ENCODE measurements at places on chromosomes 16 and 17.

GRCh38 chr17:72175787-72176515, 55.1 kb downstream of the SOX9 start:
- DNase-seq = no peak

GRCh38 chr16:25691519-25692091, at the start of gene HS3ST4:
Gene HS3ST4 (plus strand): TSS chr16:25691959.
- no peak for DNase-seq

DNA sequence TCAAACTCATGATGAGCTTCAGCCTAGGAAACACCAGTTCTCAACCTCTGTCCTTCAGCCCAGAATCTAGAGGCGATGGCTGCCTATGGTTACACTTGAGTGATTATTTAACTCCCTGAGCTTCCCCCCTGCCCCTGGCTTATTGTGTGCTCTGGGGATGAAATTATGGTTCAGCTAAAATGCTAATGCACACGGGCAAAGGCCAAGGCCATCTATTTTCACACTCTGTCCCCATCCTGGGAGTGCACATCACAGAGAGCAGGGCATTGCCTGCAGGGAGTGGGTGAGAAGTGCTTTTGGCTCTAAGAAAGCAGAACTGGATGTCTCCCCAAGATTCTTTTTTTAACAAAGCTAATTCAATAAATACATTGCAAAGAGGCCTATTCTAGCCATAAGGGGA, 21.6 kb upstream of the CACNG5 start:
- no peak for DNase-seq

GRCh38 chr17:62713086-62713881, 85.8 kb downstream of the MRC2 start:
- no peak for DNase-seq

DNA sequence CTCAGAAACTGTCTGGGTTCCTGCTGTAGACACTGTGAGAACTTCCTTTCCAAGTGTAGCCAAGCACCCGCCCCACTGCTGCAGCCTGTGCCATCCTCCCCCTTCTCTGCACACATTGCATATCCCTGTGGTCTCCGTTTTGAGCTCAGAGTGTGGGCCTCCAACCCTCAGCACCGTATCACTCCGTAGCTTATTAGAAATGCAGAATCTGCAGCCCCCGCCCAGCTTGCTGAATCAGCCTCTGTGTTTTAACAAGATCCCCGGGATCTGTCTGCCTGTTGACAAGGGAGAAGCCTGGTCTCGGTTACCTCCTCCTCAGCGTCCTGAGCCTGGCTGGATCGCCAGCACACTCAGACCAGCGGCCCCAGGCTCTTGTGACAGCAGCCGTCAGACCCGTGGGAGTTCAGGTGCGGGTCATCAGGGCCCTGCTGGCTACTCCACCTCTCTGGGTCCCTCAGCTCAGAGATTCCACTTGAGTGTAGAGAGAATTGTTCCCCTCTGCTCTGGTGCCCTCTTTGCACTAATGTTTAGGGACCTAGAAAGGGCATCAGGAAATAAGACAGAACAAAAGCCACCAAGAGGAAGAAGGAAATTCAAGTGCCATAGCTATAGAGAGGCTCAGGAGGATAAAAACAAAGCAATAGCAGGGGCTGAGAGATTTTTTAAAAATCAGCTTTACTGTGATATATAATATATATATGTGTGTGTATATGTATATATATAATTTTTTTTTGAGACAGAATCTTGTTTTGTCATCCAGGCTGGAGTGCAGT, 92.3 kb downstream of the PITPNC1 start:
- peak; percentile 39 for DNase-seq

DNA sequence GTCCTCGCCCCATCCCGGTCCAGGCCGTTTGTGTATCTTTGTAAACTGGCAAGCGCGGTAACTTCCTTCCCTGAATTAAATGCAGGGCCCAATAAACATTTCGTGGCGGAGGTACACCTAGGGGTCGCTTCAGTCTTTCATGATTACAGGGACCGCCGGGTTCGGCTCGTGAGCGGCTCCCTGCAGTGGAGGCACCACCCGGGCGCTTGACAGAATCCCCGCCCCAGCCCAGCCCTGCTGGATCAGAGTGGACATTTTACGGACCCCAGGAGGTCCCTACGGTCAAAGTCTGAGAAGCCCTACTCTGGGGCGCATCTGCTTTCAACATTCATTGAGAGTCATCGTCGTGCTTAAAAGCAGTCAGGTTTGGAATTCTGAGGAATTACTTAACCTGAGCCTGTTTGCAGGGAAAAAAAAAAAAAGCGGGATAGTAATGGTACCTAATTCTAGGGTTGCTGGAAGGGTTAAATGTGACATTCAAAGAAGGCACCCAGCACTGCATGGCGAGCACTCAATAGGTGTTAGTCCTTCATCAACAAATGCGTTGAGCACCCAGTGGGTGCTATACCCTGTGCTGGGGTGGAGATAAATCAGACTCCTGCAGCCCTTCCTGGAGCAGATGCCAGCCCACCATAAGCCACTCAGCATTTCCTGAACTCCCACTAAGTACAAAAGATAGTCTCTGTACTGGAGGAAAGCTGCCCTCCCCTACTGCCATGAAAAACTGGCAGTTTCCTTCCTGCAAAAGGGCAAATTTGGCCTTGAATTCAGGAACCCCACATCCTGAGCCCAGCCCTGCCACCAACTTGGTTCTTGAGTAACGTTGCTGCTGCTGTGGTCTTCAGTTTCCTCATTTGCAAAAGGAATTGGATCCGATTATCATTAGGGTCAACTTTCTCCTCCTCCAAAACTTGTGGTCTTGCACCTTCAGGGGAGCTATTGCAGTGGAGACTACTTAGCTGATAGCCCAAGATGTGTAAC, 658 bp upstream of the DUSP3 start:
- DNase-seq = no peak

DNA sequence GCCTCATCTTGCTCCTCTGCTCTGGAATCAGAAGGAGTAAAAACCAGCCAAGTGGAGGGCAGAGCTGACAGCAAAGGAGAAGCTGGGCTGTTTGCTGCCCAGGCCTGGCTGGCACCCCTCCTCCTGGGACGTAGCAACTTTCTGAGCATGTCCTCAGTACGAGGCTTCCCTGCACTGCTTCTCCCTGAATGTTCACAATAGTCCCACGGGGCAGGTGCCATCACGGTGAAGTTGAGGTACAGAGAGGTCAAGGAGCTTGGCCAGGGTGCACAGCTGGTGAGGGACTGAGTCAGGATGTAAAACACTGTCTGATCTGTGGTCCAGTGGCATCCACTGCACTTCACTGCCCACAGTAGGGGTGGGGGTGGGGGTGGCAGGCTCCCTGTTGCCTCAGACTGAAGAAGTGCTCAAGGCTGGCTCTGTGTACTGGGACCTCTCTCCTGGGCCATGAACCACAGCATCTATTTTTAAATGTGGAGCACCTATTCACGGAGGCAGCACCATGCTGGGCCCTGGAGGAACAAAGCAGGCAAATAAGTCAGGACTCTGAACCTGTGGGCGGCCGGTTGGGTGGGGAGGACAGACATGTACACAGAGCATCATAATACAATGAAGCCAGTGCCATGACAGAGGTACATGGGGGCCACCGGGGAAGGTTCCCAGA, 369.5 kb downstream of the SEC14L1 start:
- DNase-seq = no peak

DNA sequence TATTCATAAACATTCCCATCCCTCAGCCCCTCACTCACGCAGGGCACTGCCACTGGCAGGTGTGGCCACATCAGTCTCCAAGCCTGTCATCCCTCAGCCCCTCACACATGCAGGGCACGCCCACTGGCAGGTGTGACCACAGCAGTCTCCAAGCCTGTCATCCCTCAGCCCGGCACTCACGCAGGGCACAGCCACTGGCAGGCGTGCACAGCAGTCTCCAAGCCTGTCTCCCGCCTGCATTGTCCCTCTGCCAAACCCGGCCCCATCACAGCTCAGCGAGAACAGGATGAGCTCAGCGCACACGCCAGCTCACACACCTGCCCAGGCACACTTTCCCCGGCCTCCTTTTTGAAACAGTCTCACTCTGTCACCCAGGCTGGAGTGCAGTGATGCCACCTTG, 11.4 kb upstream of the KREMEN2 start:
- no peak for DNase-seq

GRCh38 chr17:3961564-3962047, 2.6 kb downstream of the ATP2A3 start:
- no peak for DNase-seq

DNA sequence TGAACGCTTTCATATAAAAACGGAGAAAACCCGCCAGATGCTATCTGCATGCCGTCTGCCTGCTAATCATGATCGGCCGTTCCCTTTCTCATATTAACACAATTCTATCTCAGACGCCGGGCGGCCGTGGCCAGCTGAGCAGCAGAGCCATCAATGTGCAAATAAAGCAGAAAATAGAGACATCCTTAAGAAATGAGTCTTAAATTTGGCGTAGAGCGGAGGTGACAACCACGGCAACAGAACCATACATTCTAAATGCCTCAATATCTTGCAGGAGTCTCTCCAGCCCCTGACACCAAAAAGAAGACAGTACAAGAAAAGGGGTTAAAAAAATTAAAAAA, 2.7 kb upstream of the IRX5 start:
- DNase-seq = peak; percentile 51

DNA sequence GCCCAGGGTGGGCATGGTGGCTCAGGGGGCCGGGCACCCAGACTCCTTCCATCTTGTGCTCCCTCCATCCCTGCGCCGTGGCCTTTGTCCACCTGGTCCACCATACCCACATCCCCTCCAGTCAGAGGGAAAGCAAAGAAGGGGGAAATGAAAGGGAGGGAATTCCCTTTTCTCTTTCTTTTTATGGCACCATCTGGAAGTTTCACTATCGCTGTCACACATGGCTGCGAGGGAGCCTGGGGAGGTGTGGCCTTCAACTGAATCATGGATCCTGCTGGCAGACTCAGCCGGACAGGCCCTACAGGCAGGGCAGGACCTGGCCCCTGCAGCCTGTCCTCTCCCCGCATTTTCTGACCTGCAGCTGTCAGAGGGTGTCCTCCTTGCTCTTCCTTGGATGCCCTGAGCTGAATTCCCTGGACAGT, 6.2 kb downstream of the SLC12A3 start:
- peak; percentile 60 for DNase-seq

DNA sequence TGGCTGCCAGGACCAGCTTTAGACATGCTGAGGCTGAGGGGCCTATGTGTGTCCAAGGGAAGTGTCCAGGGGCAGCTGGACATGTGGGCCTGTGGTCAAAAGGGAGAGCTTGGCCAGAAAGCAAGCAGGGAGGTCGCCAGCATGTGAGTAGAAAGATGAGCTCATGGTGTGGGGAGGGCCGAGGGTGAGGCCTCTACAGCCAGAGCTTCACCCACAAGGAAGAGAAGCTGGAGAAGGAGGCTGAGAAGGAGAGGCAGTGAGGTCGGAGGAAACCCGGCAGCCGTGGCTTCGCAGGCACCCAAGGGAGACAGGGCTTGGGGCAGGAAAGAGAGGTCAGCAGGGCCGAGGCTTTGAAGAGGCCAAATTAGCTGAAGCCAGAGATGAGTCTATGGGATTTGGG, 4.0 kb upstream of the HSD11B2 start:
- DNase-seq = peak; percentile 50

- peak; percentile 41 for DNase-seq
Observed at GRCh38 chr16:81006211-81006812, 373 bp downstream of the CMC2 start.

DNA sequence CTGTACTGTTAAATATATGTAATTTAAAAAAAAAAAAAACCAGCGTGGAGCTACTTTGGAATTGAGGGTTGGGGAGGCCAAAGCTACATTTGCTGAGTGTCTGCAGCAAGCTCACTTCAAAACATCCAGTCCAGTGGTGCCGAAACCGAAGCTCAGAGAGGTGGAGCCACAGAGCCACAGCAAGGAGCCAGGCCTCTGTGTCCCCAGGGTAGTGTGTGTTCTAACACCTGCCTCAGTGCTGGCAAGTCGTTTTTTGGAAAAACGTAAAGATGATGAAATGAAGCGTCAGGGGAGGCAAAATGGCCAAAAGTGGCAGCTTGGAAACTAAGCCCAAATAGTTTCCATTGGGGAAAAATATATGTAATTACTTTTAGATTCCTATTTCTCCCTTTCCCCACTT, 36.1 kb upstream of the MRC2 start:
- no peak for DNase-seq

DNA sequence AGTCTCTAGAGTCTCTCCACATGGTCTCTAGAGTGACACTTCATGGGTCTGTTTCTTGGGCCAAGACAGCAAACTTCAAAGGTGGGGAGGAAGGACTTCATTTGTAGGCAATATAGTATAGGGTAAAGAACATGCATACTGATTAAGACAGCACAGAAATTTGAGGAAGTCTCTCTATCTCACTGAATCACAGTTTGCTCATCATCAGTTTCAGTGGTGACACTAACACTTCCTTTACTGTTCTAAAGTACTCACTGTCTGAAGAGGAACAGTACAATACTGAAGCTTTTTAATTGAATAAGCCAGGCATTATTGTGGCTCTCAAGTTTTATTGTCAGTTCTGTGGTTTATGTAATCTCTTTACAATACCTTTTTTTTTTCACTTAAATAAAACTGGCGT, 656.4 kb upstream of the CDH8 start:
- DNase-seq = no peak

DNA sequence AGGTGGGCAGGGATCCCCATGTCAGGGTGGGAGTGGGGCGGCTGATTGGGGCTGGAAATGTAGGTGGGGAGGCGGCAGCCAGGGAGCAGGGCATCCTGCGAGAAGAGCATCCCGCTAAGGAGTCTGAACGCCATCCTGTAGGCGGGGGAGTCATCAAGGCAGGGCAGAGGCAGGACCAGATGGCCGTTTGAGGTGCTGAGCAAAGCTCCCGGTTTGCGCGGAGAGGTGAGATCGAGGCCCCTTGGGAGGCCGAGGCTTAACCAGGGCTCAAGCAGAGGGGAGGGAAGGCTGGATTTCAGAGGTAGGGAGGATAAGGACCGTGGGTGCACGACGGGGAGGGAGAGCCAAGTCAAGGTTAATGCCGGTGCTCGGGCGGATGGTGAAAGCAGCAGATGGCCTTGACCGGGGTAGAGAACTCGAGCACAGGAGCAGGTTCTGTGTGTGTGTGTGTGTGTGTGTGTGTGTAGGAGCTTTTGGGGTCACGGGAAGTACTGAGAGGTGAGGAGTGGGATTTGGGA, 472 bp upstream of the NME2 start:
- no peak for DNase-seq

- no peak for DNase-seq
Observed at GRCh38 chr17:50209133-50209471, 7.7 kb upstream of the COL1A1 start.

DNA sequence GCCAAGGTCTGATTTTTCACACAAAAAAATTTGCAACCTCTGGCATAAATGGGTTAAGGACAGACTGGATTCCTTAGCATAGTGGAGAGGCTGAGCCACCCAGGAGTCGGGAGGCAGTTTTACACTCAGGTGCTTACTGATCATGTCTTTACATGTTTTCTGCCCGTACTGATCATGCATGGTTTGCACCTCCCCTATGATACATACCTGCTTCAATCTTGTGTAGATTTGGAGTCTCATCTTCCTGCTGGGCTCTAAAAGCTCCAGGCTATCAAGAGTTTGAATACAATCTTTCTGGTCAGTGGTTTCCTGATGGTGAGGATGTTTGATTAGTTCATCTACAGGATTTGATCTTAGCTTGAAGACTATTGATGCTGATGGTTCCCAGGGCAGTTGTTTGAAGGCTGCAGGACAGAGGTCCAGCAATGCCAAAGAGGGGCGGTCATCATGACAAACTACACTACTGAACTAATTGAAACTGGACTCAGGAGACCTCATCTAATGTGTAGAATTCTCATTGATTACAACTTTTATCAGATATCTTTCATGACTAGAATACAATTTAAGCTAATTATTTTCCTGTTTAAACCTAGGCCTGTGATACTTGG, 6.9 kb downstream of the C1QBP start:
- DNase-seq = no peak
